Mesothelial cell of epicardium (in vitro differentiated cells): ENCODE measurements at places on chromosomes 2 and 18.

- DNase-seq = no peak
These were observed 102.7 kb downstream of the MYO1B start for GRCh38 chr2:191347881-191348280.

DNA sequence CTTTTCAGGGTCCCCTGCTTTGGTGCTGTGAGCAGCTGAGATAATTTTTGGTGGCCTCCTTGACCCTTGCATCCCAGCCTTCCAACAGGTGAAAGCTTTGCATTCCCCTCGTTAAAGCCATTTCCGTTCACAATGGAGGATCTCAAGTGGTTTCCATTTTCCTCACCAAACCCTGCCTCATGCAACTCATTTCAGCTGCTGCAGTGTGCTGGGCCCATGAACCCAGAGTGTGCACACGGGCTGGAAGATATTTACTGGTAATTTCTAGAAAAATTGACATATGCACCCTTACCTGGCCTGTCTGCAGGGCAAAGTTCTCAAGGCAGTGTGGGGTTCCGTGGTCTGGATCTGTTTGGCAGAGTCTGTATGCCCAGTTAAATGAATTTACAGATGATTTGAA is 246.8 kb upstream of the HS6ST1 start:
- no peak for DNase-seq

- no peak for DNase-seq
These were observed 131.0 kb upstream of the ARL5A start for GRCh38 chr2:151959238-151959637.

- no peak for DNase-seq
These were observed 91.4 kb downstream of the RTN4 start for GRCh38 chr2:54958717-54959371.

GRCh38 chr2:200614249-200614648 is 28.4 kb downstream of the AOX1 start:
- no peak for DNase-seq

- no peak for DNase-seq
These were observed 4.8 kb upstream of the KCNG2 start for GRCh38 chr18:79792988-79793355.

DNA sequence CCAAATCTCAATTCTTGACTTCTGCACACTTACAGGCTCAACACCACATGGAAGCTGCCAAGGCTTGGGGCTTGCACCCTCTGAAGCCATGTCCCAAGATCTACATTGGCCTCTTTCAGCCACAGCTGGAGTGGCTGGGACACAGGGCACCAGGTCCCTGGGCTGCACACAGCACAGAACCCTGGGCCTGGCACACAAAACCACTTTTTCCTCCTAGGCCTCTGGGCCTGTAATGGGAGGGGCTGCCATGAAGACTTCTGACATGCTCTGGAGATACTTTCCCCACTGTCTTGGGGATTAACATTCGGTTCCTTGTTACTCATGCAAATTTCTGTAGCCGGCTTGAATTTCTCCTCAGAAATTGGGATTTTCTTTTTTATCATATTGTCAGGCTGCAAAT is 29.9 kb downstream of the SP9 start:
- no peak for DNase-seq

GRCh38 chr2:224584111-224584784 is 915 bp downstream of the CUL3 start:
- DNase-seq = no peak

- DNase-seq = no peak
These were observed 63.0 kb upstream of the PSMD14 start for GRCh38 chr2:161245261-161245553.

DNA sequence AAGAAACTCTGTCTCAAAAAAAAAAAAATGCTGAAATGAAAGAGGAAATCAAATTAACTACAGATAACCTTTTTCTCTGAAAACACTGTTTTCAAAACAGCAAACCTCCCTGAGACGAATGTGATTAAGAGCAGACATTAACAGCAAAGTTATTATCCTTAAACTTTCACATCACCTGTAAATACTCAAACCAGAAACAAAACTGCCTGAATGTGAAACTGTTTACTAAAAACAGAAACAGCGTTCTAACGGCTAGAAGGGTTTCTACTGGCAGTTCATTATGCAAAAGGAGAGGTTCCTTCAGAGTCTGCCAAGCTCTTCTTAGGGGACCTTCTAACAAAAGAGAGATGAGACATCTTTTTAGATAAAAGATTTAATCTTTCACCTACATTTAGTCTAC is 45.9 kb downstream of the PNO1 start:
- no peak for DNase-seq

DNA sequence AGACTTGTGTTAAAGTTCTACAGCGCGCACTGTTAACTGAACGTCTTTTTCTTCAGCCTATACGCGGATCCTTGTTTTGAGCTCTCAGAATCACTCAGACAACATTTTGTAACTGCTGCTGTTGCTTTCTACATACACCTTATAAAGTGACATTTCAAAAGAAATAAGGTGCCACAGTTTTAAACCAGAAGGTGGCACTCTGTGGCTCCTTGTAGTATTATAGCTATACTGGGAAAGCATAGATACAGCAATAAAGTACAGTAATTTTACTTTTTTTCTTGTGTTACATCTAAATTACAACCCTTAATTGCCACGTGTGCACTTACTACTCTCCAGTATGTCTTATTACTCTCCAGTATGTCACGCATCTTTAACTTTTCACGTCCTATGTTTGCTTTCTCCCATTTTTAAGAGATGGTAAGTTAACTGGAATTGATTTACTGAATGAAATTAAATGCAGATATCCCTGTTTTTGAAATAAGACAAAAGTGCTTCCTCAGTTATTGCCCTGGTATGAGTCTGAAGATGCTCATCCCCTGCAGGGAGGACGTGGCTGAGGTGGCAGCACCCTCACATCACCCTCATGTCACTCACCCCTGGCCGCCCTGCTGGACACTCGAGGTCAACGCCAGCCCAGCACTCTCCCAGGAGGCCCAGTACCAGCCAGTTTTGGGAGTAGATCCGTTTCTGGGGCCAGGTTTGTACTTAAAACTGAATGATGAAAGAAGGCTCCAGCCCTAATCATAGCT is 37.8 kb downstream of the GORASP2 start:
- DNase-seq = no peak

DNA sequence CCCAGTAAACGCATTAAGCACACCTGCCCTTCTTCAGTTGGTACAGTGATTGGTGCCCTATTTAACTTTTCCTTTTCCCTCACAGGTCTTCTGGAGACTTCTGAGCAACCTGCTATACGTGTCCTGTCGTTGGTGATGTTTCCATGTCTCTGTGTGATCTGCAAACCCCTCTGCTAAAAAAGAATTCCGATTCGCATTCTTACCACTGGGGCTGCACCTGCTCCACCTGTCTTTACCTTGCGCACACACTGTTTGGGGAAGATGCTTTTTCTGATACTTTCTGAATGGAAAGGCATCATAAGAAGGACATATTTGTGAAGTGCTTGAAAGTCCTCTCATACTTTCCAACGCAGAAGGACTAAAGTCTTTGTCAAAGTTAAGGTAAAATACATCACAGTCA is 323.9 kb upstream of the SOX11 start:
- DNase-seq = no peak

GRCh38 chr18:24795129-24795528 is 334.7 kb downstream of the HRH4 start:
- DNase-seq = no peak

- DNase-seq = no peak
These were observed 35.7 kb upstream of the ALPP start for GRCh38 chr2:232342635-232343565.

- DNase-seq = no peak
These were observed 205.4 kb downstream of the PPP1R1C start for GRCh38 chr2:182191061-182191460.

- no peak for DNase-seq
These were observed 16.1 kb upstream of the CRYBA2 start for GRCh38 chr2:219009294-219009693.

DNA sequence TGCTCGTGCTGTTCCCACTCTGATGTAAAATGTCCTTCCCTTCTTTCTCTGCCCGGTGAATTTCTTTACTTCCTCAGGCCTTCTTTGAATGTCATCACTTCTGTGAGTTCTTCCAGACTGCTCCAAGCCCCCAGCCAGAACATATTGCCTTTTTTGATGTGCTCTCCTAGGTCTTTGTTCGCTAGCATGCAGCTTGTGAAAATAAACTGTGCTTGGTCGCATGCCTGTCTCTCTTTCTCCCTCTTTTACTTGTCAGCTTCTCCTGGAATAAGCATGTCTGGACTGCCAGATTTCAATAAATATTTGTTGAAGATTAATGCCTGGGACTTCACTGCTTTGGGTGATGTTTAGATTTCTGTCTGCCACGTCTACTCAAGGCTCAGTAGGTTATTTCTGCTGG is 82.7 kb upstream of the ARHGAP28 start:
- no peak for DNase-seq

- DNase-seq = no peak
These were observed 36.6 kb downstream of the SPRED2 start for GRCh38 chr2:65395621-65396347.

- DNase-seq = no peak
These were observed 73.5 kb downstream of the MGAT5 start for GRCh38 chr2:134327367-134327766.

- no peak for DNase-seq
These were observed 47.5 kb downstream of the INHBB start for GRCh38 chr2:120393456-120393855.

GRCh38 chr2:119650206-119650605 is 28.8 kb upstream of the TMEM177 start:
- DNase-seq = no peak

GRCh38 chr18:27017901-27018500 is 152.5 kb upstream of the AQP4 start:
- no peak for DNase-seq

DNA sequence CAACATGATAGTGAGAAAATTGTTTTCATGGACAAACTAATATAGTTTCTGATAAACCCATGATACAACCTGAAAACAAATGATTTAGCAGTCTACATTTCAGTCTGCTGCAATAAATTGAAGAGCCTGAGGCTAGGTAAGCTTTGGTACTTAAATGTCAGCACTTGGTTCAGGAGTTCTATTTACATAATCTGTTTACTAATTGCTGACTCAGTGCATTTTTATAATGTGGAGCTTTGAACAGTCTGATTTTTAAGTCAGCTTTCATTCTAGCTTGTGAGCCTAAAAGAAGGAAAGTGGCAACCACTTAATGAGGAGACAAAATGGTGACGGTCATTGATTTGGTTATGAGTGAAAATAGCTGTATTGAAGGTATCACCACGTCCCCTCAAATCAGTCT is 488.6 kb downstream of the CPS1 start:
- no peak for DNase-seq

- DNase-seq = no peak
These were observed 259.4 kb upstream of the ETAA1 start for GRCh38 chr2:67137699-67138098.
